Panc1 (cell line): ENCODE measurements at places on chromosomes 2 and 18.
A peak's percentile ranks its signal among the peaks of the same experiment; 100 is the strongest.

- no peak for DNase-seq
Measured at GRCh38 chr2:215906458-215906857, 106.9 kb downstream of the MREG start.

DNA sequence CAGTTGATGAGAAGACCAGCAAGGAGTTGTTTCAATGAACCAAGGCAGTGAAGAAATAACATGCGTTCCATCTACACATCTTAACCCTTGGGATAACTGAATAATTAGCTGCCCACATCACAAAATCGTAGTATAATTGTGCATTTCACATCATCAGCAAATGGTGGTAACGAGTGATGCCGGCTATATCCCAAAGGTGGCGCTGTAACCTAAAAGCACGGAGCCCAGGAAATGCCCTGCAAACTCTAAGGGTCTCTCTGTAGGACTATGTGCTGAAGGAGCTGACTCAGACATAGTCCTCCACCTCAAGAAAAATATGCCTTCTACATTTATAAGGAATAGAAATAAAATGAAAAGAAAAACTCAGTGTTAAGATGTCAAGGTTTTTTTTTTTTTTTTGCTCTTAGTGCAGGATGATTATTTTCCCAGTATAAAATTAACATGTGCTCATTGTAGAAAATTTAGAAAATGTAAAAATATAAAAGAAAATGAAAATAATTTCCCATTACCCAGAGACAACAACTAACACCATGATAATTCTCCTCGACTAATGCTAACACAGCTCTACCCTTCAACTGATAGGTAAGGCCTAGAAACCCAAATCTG lies 23.1 kb upstream of the DSG3 start:
- DNase-seq: peak; percentile 18

- DNase-seq: no peak
Measured at GRCh38 chr18:74918276-74918790, 290.6 kb downstream of the PTGR3 start.

- DNase-seq: no peak
Measured at GRCh38 chr2:150476286-150476685, 11.2 kb downstream of the RND3 start.
